ENCODE measurements at places on chromosomes 4 and X. TPM values are rescaled to one million over a fixed set of nuclear protein-coding genes. Genes with fewer than 3 reads are reported as not detected.

The NOA1 gene
- 18.4 TPM for total RNA-seq

The RS1 gene
- not detected for total RNA-seq

The SSX1 gene
- total RNA-seq = not detected

The RHOXF2B gene
- total RNA-seq = not detected

The NALF2 gene
- 2.4 TPM for total RNA-seq

The PGAM4 gene
- total RNA-seq = not detected

The TMPRSS11F gene
- total RNA-seq = 8.7 TPM

The SRPK3 gene
- total RNA-seq = under 0.01 TPM

The NAP1L2 gene
- total RNA-seq = 0.68 TPM

The FAM156A gene
- 4.4 TPM for total RNA-seq

The APLN gene
- total RNA-seq = 0.07 TPM

The GLRB gene
- total RNA-seq = 6.2 TPM

The SMIM10L2A gene
- 2.7 TPM for total RNA-seq

The ZMAT1 gene
- total RNA-seq = 0.28 TPM

The HTRA3 gene
- 0.14 TPM for total RNA-seq

The GPR50 gene
- not detected for total RNA-seq
